Stimulated activated CD4-positive, alpha-beta T cell treated with anti-CD3 and anti-CD28 coated beads, Interleukin-4, amount 100 ng/mL, for 24 hours (primary cell): ENCODE measurements at places on chromosomes 13 and 19.

DNA sequence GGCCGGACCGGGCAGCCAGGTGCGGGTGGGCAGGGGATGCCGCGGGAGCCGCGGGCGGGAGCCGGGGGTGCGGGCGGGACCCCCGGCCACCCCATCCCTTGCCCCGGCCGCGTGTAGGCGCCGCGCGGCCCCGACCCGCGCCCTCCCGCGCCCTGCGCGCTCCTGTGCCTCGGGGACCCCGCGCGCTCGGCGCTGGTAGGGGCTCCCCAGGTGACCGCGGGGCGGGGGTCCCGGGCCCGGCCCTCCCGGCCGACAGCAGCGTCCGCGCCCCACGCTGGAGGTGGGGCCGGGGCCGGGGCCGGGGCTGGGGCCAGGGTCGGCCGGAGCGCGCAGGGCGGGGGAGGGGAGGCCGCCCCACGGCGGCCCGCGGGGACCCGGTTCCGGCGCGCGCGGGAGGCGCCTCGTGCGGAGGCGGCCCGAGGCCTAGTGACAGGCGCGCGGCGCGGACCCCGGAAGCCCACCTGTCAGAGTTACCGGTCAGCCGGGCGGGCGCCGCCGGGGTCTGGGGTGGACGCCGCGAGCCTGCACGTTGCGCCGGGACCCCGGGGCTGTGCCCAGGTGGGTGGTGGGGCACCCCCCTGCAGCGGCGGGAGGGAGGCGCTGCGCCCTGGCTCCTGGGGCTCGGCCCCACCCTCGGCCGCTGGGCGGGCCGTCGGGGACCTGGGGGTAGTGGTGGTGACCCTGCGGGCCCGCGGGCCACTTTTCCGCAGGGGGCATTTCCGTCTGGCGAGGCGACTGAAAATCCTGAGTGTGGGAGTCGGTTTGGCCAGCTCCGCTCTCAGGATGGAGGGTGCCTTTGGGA lies 518 bp downstream of the TFDP1 start:
- peak; percentile 22 for DNase-seq

DNA sequence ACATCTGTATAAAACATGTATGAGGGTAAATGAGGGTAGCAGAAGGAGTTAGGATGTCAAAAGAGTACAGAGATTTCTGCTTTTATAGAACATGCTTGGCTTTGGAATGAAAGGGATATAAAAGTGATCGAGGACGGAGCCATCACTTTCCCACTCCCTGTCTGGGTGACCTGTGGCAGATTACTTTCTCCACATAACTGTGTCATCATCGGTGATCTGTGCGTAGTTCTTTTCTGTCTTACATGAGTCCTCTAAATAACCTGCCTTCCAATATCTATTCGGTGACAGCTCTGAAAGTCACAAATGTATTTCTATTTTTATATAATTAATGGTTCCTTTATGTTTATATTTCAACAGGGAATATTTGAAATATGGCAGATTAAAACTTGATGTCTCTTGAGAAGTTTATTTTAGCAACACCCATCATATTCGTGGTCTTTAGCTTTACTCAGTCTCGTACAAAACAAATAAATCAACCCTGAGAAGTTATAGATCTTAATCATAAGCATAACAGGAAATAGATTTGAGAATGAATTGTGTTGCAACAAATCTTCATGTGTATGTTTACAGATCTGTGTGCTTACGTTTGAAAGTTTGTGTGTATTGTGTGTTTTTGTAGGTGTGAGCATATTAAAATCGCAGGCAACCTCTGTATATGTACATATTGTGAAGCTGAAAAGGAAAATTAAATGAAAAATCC lies 1094.3 kb downstream of the EFNB2 start:
- no peak for DNase-seq

DNA sequence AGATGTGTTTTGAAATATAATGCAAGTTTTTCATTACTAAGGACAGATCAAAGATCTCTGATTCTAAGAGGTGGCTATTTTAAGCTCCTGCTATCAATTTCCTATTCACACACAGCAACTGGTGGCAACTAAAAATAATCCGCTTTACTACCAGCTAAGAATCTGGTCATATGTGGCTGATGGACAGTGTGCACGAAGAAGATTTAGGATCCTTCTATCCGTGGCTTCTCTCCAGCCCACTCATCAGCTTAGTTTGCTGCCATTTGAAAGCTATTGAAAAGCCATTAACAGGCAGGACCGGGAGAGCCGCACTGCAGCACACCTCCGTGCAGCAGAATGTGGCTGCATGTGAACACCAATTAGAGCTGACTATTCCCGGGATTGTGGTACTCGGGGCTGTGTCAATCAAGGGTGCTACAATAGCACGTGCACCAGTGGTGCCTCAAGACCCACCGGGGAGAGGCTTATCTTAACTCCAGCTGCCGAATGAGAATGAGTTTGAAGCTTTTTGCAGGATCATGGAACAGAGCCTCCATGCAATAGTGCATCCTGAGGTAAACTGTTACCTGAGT lies at the start of gene MYO16:
MYO16 (plus strand) TSS at position 431 of the 572 bp plus-strand sequence. CDS start 234 bp downstream, outside the sequence.
- no peak for DNase-seq

GRCh38 chr19:33823341-33823740 lies 26.7 kb downstream of the KCTD15 start:
- DNase-seq, result no peak

- DNase-seq, result no peak
Measured at GRCh38 chr19:43286096-43286495, 16.8 kb upstream of the PSG9 start.

GRCh38 chr19:517721-518597 lies 10.7 kb downstream of the TPGS1 start:
- no peak for DNase-seq
